AG09319 (cell line): ENCODE measurements at places on chromosomes 16 and 17.

GRCh38 chr16:85248342-85248741 is 136.1 kb upstream of the CIBAR2 start:
- no peak for DNase-seq

DNA sequence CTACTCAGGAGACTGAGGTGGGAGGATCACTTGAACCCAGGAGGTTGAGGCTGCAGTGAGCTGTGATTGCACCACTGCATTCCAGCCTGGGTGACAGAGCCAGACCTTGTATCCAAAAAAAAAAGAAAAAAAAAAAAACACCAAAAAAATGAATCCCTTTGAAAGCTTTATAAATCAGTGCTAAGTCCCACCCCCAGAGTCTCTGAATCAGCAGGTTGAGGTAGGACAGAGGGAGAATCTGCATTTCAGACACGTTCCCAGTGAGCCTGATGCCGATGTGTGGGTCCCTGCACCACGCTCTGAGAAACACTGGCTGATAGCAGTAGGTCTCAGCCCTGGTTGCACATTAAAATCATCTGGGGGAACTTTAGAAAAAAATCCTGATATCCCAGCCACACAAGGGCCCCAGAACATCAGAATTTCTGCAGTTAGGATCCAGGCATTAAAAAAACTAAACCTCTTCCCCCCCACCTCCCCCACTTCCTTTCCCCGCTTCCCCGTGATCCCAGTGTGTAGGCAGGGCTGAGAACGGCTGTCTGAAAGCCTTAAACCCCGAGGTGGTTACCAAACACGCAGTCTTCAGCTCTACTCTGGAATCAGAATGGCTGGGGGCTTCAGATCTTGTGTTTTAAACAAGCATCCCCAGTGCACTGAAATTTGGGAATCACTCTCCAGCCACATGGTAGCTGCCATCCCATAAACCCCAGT is 27.3 kb upstream of the GPRC5B start:
- no peak for DNase-seq

- no peak for DNase-seq
Measured at GRCh38 chr16:78709137-78709884, 609.9 kb downstream of the WWOX start.

DNA sequence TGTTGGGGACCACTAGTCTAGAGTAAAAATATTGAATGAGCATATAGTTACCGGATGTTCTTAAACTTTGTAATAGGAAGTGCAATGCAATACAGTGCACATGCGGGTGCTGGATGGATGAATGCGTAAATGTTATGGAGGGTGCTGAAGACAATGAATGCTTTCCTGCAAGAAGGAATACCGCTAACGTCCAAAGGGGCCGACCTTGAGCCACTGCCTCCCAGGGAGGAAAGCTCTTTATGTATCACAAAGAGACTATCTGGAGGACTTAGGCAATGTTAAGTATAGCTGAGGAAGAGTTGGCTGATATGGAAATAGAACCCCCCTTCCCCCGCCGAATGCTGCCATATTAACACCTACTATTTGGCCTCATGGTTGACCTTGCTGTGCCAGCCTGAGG is 27.5 kb upstream of the SHCBP1 start:
- no peak for DNase-seq

- no peak for DNase-seq
Measured at GRCh38 chr17:67056746-67057490, 12.6 kb downstream of the CACNG1 start.

GRCh38 chr17:81959362-81960129 is 1.4 kb downstream of the NOTUM start:
- no peak for DNase-seq

- DNase-seq = no peak
Measured at GRCh38 chr17:28030386-28030785, 12.1 kb upstream of the NLK start.

DNA sequence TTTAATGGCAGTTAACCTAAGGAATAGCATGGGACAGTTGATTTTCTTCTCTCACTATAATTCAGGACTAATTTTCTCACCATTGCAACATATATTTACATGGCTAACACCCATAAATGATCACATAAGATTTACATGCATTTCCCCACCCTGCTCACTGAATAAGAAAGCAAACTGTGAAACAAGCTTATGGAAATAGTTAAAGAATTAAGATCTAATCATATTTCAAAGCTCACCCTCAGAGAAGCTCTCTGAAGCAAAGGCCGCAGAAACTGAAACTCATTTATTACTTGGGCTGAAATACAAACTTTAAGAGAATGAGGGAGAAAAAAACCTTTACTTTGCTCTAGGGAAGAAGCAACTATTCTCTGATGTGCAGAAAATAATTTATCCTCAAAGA is 218.7 kb upstream of the AXIN2 start:
- no peak for DNase-seq
